ENCODE measurements at places on chromosomes 1 and 21.

DNA sequence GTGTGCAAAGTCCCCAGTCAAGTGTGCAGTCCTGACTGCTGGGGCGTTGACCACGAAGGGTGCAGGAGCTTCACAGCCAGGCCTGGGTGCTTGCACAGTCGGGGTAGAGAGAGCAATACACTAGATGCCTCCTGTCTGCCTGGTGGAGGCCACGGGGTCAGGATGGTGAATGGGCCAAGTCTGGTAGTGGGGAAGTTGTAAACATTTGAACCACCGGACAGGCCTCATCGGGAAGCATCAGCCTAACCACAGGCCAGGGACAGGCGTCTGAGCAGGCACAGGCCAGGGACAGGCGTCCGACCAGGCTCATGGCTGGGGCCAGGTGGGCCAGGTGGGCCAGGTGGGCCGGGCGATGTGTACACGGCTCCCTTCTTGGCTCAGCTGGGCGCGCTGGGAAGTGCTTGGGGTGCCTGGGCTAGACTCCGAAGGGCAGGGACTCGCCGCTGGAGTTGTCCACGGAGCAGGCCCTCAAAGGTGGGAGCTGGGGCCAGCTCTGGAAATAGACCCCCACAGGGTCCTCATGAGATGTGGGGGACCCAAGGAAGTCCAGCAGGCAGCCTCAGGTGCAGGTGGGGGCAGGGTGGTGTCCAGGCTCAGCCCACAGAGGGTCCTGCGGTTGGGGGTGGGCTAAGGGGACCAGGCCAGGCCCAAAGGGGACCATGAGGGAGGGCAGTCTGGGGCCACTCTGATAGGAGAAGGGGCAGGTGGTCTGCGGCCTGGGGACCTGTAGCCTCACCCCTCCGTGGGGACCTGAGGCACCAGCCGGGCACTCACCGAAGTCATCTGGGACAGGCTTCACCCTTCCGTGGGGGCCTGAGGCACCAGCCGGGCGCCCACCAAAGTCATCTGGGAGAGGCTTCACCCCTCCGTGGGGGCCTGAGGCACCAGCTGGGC is 15.0 kb downstream of the COL6A1 start:
- no peak for DNase-seq

- DNase-seq, result no peak
Measured at GRCh38 chr1:26705788-26706311, 10.0 kb downstream of the ARID1A start.

DNA sequence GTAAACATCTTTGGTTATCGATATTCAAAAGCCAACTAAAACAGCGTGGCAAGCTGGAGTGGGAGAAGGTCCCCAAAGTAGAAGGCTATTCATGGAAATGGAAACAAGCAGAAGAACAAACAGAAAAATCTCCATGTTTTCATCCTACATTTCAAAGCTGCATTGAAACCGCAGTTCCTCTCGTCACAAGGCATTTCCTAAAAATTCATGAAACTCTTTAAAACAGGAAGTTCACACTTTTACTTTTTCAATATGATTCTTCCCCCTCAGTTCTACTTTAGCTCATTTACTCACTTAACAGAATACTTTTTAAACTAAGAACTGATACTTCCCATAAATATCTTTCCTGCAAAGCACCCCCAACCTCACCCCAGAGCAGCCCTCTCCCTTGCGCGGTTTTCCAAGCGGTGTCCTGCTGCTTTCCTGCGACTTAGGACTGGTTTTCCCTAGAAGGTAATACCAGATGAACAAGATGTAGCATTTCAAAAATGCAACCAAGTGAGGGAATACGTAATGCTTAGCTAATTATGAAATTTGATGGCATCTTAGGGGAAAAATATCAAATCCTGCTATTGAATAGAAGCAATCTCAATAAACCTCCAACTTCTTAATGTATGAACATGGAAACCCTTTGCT is 228.3 kb upstream of the PKN2 start:
- DNase-seq, result no peak

- DNase-seq, result no peak
Measured at GRCh38 chr1:27506703-27507102, 16.7 kb upstream of the WASF2 start.

GRCh38 chr1:228723287-228723686 is 12.0 kb upstream of the RHOU start:
- DNase-seq, result no peak

DNA sequence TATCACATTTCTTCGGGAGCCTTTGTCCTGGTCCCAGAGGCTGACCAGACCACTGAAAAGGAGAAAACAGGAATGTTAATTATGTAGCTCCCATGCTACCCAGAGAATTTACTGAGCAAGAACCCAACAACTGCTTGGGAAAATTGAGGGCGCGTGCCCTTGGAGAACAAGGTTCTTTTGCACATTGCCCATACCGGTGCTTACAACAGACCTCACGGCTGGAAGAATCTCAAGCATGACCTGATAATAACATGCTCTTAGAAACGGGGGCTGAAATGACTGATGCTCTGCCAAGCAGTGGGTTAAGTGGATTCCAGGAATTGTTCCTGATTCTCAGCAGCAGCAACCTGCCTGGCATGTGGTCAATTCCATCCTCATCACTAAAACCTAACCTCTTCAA is 49.3 kb upstream of the AJAP1 start:
- DNase-seq, result no peak

All from CD8-positive, alpha-beta memory T cell (primary cell).